ENCODE measurements at places on chromosomes 7 and 10.
A peak's percentile ranks its signal among the peaks of the same experiment; 100 is the strongest.

GRCh38 chr10:43409385-43410109, 561 bp upstream of the HNRNPF start:
- peak; percentile 73 for DNase-seq

DNA sequence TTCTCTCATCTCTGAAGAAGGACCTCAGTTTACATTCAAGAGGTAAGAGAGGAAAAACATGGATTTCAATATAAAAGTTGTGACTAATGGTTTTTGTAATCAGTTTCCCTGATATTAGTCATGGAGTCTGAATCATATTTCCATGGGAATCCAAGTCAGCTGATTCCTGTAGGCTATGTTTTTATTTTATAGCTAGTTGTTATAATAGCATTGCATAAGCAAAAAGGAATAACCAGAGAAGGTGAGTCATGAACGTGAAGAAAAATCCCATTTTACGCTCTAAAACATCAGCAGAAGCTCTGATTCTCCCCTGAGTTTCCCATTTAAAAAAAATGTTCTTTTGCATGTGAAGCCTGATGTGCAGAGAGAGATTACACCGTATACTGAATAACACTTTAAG, 299.3 kb downstream of the SFMBT2 start:
- no peak for DNase-seq

DNA sequence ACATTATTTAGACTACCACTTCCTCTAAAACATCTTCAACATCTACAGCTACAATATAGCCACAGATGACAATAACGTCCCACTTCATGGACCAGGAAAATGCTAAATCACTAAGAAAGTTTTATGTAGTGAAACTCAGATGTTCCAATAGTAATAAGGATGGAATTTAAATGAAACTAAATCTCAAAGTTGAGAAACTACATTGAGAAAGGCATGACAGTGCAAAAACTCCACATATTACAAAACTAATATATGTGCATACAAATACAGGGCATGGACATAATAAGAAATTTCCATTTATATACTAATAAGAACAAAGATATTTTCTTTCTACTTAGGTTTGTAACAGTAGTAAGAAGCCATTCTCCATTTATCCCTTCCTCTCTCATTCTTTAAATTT, 31.1 kb downstream of the POT1 start:
- DNase-seq, result no peak

GRCh38 chr10:20272608-20273007, 456.4 kb downstream of the PLXDC2 start:
- DNase-seq, result no peak

GRCh38 chr7:31883761-31884164, 186.4 kb downstream of the PDE1C start:
- no peak for DNase-seq

- DNase-seq, result no peak
Measured at GRCh38 chr10:12438919-12439692, 89.8 kb downstream of the CAMK1D start.

GRCh38 chr10:102438374-102438773, 6.0 kb upstream of the CUEDC2 start:
- no peak for DNase-seq

DNA sequence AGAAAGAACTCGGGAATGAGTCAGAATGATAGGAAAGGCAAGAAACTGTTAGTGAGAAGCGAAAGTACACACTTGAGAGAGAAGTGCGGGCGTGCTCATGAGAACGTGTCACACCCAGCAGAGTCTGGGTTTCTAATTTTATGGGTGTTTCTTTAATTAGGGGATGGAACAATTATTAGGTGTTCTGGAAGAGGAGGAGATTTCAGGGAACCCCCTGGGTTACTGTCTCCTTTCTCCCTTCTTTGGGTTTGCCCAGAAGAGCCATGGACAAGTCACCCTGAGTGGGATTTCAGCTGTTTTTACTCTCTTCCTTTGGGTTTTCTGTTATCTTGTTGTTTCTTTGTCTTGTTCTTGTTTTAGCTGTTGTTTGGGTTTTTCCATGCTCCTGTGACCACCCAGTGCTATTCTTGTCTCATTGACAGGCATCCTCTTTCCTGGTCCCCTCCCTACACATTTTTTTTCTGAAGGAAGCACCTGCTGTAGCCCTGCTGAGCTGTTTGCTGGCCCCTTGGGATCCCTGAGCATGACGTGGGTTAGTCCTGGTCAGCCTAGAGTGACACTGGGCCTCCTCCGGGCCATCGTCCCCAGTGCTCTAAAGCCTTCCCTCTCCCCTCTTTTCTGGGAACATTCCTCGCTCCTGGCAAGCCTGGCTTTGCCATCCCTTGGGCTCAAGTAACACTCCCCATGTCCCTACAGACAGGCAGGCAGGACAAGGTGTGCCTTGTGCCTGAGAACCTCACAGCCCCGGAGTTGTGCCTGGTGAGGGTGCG, 3.5 kb downstream of the SH2D4B start:
- no peak for DNase-seq

DNA sequence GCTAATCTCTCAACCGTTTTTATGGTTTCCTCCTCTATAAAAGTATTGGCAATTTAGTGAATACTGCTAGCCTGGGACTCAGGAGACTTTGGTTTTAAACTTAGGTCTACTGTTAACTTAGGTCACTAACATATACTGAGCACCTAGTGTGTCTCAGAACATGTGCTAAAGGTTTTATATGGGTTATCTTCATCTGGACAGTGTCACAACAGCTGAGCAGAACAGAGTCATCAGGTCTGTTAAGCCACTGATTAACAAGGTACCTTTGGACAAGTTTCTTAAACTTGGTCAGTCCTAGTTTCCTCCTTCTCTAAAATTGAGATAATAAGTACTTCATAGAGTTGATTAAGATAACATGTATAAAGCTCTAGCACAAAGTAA, 30.6 kb downstream of the NET1 start:
- no peak for DNase-seq

DNA sequence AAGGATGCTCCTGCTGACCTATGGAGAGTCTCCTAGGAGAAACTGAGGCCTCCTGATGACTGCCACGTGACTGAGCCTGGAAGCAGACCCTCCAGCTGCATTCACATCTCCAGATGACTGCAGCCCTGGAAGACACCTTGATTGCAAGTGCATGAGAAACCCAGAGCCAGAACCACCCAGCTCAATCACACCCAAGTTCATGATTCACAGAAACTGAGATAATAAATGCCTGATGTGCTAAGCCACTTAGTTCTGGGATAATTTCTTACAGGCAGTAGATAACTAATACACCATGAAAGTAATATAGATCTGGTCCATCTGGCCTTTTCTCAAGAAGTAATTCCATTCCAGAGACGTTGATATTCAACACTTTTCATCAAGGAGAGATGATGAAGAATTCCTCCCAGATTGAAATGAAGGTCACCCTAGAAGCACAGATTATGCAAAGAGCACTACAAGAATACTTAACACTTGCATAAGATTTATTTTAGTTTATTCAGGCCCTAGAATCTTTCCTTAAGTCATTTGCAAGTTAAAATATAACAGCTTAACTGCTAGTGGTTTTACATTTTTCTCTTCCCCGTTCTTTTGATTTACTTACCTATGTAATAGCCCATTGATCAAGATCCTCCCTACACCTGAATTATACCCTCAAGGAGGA, 208.2 kb upstream of the INHBA start:
- no peak for DNase-seq

- no peak for DNase-seq
Measured at GRCh38 chr10:103570844-103571655, 77.5 kb downstream of the NEURL1 start.

DNA sequence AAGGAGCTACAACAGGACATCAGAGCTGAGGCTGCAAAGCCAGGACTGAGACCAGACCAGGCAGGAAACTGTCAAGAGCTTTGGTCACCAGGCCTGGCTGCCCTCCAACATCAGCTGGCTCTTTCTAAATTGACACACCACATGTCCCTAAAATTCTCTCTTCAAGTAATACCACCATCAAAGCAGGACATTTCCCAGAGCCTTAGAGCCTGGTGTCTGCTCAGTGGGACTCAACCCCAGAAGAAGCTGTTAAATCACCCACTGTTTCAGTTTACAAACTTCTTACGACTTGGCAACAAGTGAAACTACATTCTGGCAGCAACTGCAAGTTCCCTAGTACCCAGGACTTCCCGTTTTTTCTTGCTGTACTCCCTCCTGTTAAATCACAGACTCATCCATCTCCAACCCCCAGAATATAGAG, 3.8 kb upstream of the IL6 start:
- DNase-seq, result no peak

DNA sequence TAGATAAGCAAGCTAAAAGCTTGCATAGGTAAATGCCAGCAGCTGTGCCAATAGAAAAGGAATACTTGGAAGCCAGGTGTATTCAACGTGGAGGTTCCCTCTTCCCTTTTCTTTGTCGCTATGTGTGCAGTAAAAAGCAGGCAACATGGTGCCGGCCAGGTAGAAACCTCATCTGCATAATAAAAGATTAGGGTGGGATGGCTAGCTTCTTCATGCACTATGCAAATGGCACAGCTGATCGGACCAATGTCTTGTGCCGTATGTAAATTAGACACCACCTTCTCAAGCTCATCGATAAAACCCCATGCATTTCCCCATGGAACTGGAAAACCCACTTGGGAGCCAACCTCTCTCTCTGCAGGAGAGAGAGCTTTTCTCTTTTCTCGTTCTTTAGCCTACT, 150.9 kb upstream of the FOXK1 start:
- no peak for DNase-seq

- DNase-seq, result no peak
Measured at GRCh38 chr10:100516847-100517246, 2.8 kb downstream of the SEC31B start.

DNA sequence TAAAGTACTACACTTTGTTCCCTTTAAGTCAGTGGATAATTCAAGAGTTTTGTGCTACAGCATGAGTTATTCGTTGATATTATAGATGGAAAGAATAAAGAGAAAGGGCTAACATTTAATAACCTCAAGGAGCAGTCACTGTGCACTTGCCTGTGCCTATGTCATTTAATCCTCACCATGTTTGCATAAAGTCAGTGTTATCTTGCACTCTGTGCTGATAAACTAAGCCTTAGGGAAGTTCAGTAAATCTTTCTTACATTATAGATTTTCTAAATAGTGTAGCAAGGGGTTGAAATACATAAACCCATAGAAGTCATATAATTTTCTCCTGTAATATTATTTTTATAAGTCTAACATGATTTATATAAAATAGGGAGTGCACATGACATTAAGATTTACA, 103.1 kb downstream of the TMEM26 start:
- no peak for DNase-seq

DNA sequence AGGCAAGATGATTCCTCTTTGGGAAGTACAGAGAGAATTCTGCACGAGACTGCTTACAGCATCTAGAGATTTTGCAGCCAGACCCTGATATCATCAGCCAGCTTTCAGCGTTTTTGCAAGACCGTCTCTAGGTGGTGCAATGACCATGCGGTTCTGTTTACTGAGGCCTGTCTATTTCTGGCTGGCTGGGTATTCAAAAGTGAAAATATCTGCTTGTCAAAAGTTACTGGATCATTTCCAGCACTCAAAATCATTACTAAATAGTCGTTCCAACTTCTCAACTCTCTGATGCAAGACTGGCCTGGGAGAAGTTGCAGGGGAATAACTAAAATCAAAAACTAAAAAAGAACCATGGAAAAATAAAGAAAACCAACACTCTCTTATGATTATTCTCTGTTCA, 240.1 kb downstream of the ELMO1 start:
- no peak for DNase-seq

DNA sequence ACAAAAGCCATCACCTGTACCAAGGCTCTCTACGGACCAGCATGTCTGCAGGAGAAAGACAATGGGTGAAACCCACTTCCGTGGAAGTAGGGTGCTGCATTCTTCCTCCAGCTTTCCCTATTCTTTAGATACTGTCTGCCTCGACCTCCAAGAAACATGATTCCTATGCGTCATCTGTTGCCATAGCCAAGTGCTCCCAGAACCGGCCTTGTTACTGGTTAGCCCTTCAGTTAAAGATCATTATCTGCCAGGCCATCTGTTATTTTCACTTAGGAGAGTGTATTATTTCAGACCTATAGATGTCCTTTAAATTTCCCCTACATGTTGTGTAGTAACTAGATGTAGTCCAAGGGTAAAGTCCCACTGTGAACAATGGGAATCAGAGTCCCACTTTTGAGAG, 89.0 kb upstream of the KIAA1217 start:
- no peak for DNase-seq

DNA sequence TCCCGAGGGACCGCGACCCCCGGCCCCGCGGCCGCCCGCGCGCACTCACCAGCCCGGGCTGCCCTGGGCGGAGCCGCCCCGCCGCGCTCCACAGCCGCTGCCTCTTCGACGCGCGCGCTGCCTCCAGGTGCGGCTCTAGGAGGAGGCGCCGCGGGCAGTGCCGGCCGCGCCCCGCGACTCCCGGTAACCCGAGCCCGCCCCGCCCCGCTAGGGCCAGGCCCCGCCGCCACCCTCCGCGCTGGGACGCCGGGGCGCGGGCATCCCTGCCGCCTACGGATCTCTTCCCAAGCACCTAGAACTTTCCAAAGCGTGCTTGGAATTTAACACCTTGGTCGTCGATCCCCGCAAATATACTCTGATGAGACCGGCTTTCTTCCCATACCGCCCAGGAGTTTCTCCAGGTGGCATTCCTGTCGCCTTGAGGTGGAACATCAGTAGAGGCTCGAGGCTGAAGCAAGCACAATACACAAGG, at the start of gene SLC26A5:
SLC26A5 (minus strand) TSS at position 159 of the 472 bp plus-strand sequence. CDS start 24,693 bp downstream, outside the sequence.
- peak; percentile 38 for DNase-seq

DNA sequence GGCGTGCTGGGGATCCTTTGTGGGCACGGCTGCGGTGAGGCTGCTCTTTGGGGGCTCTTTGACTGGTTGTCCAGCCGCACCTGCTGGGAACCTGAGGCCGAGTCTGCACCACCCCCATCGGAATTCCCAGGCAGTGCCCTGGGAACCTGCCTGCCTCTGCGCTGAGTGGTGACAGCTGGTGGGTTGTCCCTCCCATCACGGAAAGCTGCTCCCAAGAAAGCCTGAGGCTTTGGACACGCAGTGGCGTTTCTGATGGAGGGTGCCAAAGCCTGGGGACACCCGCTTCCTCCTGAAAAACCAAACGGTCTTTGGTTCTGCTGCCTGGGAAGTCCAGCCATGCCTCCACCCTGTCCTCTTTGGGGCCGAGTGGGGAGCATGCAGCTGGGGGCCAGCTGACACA, 21.4 kb upstream of the SHH start:
- DNase-seq, result no peak

DNA sequence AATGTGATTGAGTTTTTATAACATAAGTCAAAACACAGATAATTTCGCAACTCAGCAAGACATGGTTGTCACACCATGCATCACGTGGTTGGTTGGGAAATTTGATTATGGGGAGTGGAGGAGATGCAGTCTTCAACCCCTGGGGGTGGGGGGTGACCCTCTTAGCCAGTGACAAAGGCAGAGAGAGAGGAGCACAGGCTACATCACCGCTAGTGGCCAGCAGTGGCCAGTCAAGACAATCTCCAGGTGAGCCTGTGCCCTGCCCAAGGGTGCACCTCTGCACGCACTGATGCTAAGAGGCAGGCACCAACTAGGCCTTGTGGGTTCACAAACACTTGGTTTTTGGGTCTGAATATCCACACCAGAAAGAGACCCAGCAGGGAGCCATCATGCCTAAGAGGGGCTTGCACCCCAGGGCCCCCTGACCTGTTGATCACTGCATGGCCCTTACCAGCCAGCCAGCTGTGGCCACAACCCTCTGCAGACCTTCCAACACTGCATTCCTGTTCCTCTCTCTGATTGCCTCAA, 244.4 kb downstream of the FANK1 start:
- no peak for DNase-seq

Measured in activated naive CD8-positive, alpha-beta T cell treated with anti-CD3 and anti-CD28 coated beads for 36 hours (primary cell).